ENCODE measurements at places on chromosomes 2 and 18. TPM values are rescaled to one million over a fixed set of nuclear protein-coding genes. Genes with fewer than 3 reads are reported as not detected.

DNA sequence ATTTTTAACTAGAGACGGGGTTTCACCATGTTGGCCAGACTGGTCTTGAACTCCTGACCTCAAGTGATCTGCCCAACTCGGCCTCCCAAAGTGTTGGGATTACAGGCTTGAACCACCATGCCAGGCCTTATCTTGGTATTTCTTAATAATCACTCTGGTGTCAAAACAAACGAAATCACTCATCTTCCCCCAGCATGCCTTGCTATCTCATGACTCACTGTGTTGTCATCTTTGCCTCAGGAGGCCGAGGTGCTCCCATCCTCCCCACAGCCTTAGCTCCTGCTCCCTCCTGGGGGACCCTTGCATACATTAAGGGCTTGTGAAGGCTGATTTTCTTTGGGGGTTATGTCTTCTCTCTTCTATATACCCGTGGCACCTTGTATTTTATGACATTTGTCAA lies 250.1 kb upstream of the DPP10 start:
- DNase-seq = no peak

Gene FABP1
- not detected for polyA plus RNA-seq

DNA sequence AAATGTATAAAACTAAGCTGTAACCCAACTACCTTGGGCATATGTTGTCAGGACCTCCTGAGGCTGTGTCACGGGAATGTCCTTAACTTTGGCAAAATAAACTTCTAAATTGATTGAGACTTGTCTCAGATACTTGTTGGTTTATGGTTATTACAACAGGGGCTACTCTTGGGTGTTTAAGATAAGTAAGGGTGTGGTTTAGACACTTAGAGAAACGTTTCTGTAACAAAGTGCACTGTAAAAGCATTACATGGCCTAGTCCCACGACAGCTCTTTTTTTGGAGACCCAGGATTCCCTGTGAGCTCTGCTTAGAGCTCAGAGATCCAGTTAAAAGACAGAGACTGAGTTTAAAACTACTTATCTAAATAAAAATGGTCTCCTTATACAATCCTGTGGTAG lies 32.3 kb upstream of the LIPG start:
- DNase-seq = no peak

GRCh38 chr2:112465382-112465781 lies 16.6 kb upstream of the TTL start:
- DNase-seq = no peak

GRCh38 chr18:62209046-62209445 lies 22.0 kb downstream of the RELCH start:
- no peak for DNase-seq

- no peak for DNase-seq
These were observed 1706.7 kb downstream of the SUCLG1 start for GRCh38 chr2:82752396-82752795.

- DNase-seq = no peak
These were observed 83.9 kb downstream of the CBLN2 start for GRCh38 chr18:72460210-72460680.

GRCh38 chr2:159807183-159808031 lies 9.4 kb upstream of the CD302 start:
- DNase-seq = peak; percentile 13

- no peak for DNase-seq
These were observed 15.6 kb upstream of the LAMA1 start for GRCh38 chr18:7133181-7133580.

DNA sequence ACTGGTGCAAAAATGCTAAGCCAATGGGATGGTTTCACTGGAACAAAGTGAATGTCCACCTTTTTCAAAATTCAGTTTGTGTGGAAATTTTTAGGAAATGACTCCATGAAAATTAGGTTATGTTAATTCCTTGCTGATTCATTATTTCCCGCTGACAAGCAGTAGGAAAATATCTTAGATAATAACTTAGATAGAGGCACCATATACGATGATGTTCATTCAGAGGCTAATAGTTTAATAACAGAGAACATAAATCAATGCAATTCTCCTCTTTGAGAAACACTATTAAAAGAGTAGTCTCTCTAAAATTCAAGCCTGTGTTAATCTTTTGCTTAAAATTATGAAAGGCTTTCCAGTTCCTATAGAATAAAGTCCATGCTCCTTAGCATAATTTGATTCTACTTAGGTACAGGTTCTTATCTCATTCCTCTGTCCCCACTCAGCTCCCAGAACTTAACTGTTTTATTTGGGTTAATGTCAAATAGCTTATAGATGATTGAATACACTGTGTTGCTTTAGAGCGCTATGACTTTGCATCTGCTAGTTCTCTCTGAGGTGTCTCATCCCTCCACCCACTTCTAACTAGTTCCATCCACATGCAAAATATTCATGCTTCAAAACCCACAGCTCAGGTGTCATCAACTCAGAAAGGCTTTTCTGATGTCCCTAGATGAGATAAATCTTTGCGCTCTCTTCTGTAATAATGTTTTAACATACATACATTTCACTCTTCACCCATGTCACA lies 503.6 kb downstream of the ERBB4 start:
- no peak for DNase-seq

Gene COL3A1
- polyA plus RNA-seq = 0.03 TPM

DNA sequence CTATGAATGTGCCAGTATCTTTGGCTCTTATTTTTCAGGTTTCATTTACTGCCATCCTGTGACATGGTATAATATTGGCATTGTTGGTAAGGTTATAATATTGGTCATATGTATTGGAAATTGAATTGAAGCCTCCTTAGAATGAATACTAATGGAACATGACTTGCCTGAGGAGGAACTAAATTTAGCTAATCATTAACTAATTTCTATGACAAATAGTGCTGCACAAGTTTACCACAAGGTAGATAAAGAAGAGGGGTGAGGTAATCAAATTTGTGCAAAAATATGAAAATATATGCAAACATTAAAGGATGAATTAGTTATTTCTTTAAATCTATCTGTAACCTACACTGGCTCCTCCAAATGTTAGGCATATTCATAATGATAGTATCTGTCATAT lies 43.2 kb upstream of the ORC2 start:
- DNase-seq = no peak

Gene TCF23
- not detected for polyA plus RNA-seq

DNA sequence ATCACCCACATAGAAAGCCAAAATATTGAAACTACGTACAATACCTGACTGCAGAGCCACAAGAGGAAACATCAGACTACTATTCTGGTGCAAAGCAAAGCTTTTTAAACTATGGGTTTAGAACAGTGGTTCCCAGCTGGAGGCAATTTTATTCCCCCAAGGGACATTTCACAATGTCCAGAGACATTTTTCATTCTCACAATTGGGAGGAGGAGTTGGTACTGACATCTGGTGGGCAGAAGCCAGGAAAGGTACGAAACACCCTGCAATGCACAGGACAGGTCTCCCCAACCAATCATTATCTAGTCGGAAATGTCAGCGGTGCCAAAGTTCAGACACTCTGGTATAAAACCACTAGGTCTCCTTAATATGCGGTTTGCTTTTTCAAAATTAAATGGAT lies 88.4 kb upstream of the ARL5A start:
- DNase-seq = no peak

Gene MREG
- 27.0 TPM for polyA plus RNA-seq

DNA sequence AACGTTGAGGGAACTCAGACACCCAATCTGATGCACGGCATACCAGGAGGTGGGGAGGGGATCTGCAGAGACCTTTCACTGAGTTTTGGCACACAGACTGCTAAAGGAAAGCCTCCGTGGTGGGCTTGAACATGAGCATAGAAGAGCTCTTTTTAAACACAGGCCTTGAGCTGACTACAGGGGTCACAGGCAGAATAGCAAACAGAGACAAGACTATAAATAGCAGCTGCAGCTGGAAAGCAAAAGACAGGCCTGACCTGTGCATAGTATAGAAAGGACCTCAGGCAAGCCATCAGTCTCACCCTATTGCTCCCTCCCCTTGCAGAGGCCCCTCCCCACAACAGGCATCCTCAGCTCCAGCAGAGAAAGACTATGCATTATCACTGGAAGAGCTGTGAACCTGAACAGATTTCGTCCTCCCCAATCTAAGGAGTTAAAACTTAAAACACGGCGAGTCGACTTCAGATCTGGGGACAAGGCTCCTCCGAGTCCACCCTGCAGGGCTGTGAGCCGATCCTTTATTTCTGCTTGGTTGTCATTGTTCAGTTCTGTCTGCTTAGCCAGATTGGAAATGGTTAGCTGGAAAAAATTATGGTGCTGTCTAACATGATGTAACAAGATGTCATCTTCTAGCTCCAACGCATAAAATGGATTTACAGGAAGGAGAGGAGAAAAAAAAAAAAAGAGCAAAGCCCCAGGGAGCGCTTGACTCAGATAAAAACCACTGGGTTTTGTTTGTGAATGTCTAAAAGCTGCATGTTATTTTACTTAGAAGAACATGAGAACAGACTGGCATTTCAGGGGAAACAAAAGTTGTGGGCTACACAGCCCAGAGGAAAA lies 25.2 kb upstream of the LCLAT1 start:
- no peak for DNase-seq

GRCh38 chr2:132538331-132538855 lies 121.8 kb downstream of the GPR39 start:
- no peak for DNase-seq

Gene PARD3B
- 1.2 TPM for polyA plus RNA-seq
